ENCODE measurements at places on chromosomes 7 and 10.

DNA sequence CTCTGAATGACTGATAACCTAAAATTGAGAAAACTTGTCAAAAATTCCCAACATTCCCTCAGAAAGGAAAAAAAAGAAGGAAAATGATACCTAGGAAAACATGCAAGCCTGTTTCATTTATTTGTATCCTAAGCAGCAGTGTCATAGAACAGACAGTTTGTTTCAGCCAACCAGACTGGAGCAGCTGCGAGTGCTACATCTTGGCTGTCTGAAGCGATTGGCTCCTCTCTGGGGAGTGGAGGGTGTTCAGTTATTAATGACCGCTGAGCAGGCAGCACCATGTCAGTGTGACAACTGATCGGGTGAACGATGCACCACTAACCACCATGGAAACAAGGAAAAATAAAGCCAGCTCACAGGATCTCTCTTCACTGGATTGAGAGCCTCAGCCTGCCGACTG lies at the start of gene LRRN3:
TSS of gene LRRN3 (plus strand) at position 282 of the 400 bp plus-strand sequence. CDS start 31,646 bp downstream, outside the sequence.
- DNase-seq = peak; percentile 55

- DNase-seq = no peak
Measured at GRCh38 chr10:108275895-108276685, 1111.6 kb upstream of the SORCS1 start.

- DNase-seq = no peak
Measured at GRCh38 chr7:27453702-27454405, 208.8 kb downstream of the HIBADH start.

DNA sequence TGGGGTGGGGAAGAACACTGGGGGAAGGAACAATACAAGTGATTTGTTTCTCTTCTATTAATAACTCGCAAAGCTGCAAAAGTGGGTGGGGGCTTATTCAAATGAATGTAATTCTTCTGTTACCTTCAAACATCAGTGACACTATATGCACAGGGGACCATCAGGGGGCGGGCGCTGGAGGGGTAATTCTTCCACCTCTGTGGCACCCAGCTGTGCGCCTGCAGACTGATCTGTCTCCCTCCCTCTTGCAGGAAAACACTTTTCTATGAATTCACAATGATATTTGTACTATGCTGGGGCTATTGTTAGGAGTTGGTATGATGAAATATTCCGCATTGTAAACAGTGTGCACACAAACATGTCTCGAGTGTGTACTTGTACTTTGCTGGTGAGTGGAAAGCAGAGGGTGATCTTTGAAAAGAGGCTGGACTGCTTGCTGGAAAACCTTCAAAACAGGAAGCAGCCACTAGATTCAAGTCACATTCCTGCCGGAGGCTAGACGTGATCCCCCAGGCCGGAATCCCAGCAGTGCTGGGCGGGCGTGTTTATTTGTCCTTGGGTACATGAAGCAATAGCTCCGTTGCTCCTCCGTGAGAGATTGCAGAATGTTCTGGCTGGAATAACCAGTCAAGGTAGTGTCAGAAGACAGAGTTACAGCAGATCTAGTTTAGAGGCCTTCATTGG lies 15.8 kb upstream of the BNIP3 start:
- DNase-seq = peak; percentile 61

- DNase-seq = peak; percentile 39
Measured at GRCh38 chr10:69742928-69743602, 58.6 kb upstream of the COL13A1 start.

- peak; percentile 23 for DNase-seq
Measured at GRCh38 chr7:148434181-148434757, 156.3 kb upstream of the C7orf33 start.

- no peak for DNase-seq
Measured at GRCh38 chr10:132566892-132567291, 29.3 kb downstream of the INPP5A start.

DNA sequence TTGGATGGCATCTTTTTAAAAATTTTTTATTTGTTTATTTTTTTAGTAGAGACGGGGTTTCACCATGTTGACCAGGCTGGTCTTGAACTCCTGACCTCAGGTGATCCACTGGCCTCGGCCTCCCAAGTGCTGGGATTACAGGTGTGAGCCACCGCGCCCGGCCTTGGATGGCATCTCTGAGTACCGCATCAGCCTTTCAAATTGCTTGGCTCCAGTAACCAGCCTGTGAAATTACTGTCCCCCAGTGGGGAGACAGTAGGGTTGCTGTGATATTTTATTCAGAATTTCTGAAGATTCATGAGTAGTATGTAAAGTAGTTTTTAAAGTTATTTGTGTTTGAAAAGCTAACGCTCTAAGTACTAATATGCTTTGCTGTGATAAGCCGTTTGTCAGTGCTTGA lies 1.2 kb downstream of the NUB1 start:
- DNase-seq = no peak

GRCh38 chr10:42950606-42951485 lies 126.0 kb upstream of the RET start:
- no peak for DNase-seq

- no peak for DNase-seq
Measured at GRCh38 chr10:114735946-114736345, 77.9 kb upstream of the ABLIM1 start.

- DNase-seq = peak; percentile 99
Measured at GRCh38 chr7:30469303-30469702, 9.3 kb downstream of the NOD1 start.

DNA sequence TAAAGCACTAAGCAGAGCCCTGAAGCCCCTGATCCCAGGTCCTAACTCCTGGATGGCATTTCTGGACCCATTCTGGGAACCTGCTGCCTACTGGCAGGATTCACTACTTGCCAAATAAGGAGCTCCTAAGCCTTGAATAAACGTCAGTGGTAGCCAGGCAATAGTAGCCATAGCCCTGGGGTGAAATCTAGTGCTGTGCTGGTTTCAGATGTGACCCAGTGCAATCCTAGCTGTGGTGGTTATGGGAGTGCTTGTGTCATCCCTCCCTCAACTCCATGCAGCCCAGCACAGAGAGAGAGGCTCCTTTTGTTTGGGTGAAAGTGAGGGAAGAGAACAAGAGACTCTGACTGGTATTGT lies 43.7 kb downstream of the PCLO start:
- no peak for DNase-seq

- no peak for DNase-seq
Measured at GRCh38 chr7:37816922-37817590, 31.3 kb upstream of the NME8 start.

GRCh38 chr7:144027974-144028373 lies 20.8 kb upstream of the OR2A5 start:
- DNase-seq = no peak

DNA sequence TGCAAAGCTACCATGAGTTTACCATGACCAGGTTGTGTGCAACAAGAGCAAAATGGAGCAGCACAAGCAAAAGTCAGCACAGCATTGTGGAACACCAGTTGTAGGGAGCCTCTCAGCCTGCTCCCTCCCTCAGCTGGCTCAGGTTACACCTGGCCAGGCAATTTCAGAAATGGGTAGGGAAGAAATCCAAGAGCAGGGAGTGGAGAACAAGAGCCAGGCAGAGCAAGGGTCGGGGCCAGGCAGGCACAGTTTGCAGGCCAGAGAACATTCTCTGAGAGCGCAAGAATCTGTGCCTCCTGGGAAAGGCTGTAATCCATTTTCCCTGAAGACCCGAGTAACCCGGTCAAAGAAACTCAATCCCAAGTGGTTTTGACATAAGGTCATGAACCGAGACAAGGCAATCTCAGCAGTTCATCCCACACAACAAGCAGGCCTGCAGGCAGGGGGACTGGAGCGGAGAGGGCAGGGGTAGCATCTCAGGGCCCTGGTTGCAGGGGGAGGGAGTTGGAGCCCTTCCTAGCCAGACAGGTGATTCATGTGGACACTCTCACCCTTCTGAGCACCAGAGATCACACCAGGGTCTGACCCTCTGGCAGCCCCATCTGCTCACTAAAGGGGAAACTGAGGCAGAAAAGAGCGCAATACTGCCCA lies 258.4 kb downstream of the PLXNA4 start:
- no peak for DNase-seq

Data from fibroblast of skin of back (primary cell).